Esophagus squamous epithelium (tissue), 5 donors: ENCODE measurements at places on chromosomes 11 and 22.

GRCh38 chr11:110493346-110493745, 63.6 kb downstream of the FDX1 start:
- no peak for DNase-seq

- DNase-seq = no peak
Observed at GRCh38 chr11:79235696-79236095, 205.1 kb downstream of the TENM4 start.

GRCh38 chr22:27431896-27432295, 369.7 kb downstream of the MN1 start:
- DNase-seq = no peak

DNA sequence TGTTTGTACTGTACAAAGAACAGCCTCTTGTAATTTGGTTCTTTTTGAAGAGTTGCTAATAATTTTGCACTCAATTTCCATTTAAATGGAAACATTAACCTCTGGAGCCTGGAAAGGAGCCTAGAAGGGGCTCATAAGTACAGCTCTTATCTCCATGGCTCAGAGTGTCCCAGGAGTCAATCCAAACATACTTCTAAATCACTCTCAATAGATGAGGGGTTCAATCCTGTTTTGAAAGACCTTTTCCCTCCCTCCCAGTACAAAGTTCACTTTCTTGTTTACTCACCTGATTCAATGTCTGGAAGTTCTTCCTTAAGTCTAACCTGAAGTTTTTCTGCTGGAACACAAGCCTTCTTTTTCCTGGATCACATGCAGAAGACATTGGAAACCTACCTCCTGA, 273.0 kb upstream of the PLET1 start:
- no peak for DNase-seq

DNA sequence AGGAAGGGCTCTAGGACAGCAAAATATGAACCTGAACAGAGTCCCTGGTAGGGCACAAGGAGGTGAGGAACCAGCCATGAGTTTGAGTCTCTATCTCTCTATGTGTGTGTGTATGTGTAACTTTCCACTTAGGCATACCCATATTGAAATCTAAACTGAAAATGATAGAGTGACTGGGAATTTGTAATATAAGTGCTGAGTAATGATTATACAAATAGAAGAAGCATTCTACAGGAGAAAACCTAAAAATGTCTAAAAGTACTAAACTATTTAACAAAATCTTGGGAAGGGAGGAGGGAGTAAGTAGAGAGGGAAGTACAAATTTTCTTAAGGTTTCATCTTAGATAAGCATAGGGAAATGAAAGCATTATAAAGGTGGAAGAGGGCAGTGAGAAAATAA, 97.1 kb upstream of the ZC3H12C start:
- no peak for DNase-seq
